ENCODE measurements at places on chromosomes 2 and 18.

DNA sequence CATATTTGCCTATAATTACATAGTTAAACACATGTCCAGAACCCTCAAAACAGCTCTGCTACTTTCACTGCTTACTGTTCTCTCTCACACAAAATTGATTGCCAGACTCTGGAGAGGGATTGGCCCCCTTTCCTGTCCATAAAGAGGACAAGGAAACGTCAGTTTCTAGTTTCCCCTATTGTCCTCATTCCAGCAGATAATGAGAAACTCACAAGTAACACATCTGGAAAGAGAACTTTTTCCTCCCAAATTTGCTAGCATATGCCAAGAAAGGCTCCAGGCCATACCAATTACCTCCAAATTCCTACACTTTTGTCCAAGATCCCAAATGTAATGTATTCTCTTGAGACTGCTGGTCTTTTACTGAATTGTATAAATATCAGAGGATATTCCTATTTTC, 200.5 kb downstream of the EXOC6B start:
- DNase-seq: no peak

GRCh38 chr2:230010501-230010900, 58.2 kb downstream of the SLC16A14 start:
- DNase-seq: no peak

- no peak for DNase-seq
These were observed 331.5 kb upstream of the LRP1B start for GRCh38 chr2:142462306-142462705.

DNA sequence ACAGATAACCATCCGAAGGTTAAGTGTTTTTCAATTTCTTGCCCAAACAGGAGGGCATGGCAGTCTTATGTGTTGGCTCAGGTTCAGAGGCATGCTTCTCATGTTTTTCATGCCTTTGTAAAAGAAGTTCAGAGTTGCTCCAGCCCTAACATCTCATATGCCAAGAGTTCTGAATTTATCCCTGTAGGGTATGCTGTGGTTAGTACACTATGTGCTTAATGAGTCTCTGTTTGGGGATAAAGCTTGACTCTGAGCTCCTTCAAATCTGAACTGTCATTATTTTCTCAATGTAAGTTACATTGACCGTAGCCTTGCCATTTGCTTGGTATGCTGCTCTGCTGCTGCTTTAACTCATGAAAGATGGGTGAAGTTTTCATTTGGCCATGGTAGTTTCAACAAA, 67.9 kb upstream of the PNPT1 start:
- no peak for DNase-seq

Measured in SK-N-MC (cell line).